ENCODE measurements at places on chromosomes 5 and 9.

DNA sequence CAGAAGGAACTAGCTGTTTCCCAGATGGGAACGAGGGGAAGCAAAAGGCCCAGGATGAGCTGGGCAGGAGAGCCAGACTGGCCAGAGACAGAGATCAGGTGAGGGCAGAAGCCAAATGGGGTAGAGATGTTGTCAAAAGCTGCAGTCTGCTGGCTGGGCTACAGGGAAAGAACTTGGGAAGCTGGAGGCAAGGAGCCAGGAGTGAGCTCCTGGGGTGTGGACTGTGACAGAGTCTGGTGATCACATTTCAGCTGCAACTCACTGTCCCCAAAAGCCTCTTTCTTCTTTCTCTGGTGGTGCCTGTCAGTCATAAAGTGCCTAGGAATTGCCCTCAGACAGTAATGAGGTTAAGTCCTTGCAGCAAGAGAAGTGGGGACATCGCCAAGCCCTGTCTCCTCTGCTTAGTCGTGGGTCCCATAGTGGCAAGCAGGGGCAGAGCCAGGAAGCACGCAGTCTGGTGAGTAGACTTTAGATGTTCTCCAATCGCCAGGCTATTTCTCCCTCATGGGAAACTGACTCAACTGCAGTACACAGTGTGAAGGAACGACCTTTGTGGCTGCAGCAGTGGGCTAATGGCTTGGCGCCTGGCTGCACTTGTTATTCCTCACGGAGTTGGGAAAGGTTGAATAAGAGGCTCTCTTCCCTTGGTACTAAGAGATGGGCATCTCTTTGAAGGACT is 2.5 kb upstream of the FSD1L start:
- no peak for DNase-seq

- no peak for DNase-seq
These were observed 141.4 kb downstream of the PRR16 start for GRCh38 chr5:120605325-120606079.

DNA sequence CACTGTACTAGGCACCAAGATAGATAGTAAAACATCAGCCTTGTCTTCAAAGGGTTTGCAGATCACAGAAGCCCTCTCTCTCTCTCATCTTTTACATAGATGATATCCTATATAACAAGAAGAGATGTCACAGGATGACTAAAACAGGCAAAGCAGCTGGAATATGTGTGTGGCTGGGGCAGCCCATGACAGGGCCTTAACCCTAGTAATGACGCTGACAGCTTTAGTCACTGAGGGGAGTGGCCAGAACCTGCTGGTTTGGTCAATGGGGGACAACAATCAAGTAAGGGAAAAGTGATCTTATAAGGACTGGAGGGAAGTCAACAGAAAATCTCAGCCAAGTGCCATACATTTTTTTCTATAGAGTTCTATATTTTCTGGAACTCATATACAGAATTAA is 41.9 kb upstream of the RIC1 start:
- DNase-seq, result no peak

DNA sequence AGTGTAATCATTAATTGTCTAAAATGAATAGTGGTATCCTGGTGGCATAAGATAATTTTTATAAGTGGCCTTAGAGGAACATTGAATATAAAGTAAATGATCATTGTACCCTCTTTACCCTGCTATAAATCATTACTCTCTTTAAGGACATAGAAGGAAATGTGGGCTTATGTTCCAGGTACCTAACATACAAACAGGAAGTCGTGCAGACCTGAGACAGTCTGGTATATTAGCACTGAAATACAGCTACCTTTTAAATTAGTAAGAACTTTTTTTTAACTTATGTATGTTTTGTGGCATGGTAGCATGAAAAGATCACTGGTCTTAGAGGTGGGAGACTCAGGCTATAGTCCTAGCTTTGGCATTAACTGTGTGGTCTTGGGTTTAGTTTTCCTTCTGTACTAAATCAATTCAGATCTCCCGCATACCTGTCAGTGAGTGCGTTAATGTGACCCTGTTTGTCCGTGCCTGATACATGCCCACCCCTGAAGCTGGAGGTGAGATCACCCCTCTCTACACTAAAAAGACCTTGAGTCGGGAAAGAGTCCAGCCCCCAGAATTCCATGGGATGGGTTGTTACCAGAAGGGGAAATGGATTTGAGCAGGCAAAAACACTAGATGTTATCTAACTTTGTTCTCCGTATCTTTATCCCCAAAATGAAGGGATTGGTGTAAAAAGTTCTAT is 59.4 kb upstream of the ERBIN start:
- no peak for DNase-seq

GRCh38 chr9:133333566-133333965 is 2.4 kb downstream of the SURF6 start:
- no peak for DNase-seq

DNA sequence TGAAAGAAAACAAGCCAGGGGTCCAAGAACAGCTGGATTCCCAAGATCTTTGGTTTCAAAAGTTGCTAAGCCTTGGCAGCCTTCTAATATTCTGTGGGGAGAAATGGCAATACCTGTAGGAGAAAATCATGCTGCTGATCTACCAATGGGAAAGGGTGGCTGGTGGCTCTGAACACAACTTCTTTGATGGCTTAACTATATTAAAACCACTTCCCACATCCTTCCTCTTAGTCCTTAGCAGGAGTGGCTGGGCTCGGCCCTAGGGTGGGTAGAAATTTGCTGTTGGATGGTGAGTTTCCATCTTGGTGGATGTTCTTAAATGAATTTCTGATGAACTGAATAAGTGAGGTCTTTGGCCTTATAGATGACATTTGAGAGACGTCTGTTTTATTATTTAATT is 19.5 kb upstream of the FBXL7 start:
- DNase-seq, result no peak

- DNase-seq, result no peak
These were observed 38.0 kb upstream of the ADAM19 start for GRCh38 chr5:157613385-157614245.

- no peak for DNase-seq
These were observed 29.3 kb downstream of the CATSPER3 start for GRCh38 chr5:134997015-134997414.

DNA sequence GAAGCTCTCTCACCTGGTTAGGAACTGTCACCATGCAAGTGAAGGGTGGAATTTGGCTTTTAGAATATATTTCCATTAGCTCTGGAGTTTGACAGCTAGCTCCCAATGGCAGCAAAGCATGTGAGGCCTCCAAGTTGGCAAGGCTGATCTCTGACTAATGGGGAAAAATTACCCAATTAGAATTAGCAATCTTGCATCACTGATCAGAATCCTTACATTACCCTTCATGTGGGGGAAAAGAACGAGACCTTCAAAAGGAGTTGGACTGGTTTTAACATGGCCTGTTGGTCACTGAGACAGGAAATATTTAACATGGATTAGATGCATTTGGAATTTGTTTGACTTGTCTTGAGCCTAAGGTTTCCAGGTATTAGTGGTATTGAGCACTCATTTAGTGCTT is 192.3 kb upstream of the GDNF start:
- no peak for DNase-seq

DNA sequence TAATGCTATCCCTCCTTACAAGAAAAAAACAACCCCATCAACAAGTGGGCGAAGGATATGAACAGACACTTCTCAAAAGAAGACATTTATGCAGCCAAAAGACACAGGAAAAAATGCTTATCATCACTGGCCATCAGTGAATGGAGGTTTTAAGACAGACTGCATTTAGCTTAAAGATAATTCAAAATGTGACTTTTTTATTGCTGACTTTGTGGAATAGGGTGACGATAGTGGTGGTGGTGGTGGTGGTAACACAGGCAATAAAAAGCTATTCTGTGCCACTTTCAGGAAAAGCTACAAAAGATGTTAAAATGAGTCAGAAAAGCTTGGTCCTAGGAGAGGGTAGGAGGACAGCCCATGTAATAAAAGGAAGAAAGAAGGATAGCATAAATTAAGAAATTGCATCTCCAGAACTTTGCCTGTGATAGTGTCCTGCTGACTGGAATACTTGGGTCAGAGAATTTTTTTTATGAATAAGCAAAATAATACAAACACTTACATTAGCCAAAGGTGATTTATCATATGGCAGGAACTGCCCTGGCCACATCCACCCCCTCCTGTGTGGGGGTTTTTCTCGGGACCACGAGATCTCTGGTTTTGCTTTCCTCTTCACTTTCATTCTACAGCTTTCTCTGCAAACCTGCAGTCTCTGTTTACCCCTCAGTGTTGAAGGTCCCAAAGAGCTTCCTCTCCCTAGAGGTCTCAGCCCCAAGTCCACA is 186.7 kb downstream of the DRD1 start:
- DNase-seq, result no peak

DNA sequence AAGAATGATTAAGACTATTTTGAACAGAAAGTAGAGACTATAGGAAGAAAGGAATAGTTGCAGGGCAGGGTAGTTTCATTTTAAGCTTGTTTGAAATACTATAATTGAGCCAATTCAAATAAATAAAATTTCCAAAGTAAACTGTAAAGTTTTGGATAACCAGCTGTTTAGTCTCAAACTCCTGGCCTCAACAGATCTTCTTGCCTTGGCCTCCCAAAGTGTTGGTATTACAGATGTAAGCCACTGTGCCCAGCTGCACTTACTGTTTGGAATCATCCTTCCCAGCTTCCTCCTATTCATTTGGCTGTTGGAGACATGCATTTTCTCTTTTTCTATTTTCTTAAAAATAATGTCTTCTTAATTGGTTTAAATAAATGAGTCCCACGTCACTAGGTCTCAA is 231.0 kb downstream of the NNT start:
- no peak for DNase-seq

- no peak for DNase-seq
These were observed 99.2 kb upstream of the PITX1 start for GRCh38 chr5:135133181-135133580.

DNA sequence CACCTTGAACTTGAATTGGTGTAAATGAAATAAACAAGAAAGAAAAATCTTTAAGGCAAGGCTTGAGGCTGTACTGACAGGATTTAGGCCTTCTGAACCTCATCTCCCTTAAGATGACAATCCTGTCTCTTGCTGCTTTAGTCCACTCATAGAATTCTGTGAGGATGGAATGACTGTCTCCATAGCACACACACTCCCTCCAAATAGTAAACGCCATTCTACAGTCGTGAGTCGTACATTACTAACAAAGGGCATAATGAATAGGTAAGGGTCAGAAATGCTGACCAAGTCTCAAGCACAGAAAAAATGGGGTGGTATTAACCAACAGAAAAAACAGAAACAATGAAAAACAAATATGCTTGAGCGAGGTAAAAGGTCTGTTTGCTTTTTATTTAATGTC is 71.8 kb upstream of the SIMC1 start:
- DNase-seq, result no peak

DNA sequence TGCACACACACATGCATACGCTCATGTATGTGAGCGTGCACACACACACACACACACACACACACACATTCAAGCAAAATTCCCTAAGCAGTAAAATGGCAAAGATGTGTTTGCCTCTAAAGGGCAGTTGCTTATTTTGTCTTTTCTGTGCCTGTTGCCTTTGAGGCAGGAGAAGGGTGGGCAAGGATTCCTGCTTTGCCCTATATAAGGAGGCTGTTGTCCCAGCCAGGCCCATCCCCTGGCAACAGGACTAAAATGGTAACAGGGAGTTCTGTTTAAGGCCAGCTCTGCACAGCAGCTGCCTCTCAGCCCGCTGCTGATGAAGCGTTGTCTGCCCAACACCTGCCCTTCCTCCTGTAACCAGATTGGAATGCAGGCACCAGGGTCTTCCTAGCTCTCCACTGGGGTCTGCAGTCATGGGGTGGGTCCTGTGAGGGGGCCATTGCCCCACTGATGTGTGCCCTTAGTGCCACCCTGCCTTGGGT is 64.4 kb downstream of the PPARGC1B start:
- DNase-seq, result no peak

- DNase-seq, result peak; percentile 81
These were observed at the start of gene ROPN1L for GRCh38 chr5:10441083-10441991. ROPN1L (plus strand) TSS chr5:10441879; CDS start chr5:10442168, 289 bp downstream.

DNA sequence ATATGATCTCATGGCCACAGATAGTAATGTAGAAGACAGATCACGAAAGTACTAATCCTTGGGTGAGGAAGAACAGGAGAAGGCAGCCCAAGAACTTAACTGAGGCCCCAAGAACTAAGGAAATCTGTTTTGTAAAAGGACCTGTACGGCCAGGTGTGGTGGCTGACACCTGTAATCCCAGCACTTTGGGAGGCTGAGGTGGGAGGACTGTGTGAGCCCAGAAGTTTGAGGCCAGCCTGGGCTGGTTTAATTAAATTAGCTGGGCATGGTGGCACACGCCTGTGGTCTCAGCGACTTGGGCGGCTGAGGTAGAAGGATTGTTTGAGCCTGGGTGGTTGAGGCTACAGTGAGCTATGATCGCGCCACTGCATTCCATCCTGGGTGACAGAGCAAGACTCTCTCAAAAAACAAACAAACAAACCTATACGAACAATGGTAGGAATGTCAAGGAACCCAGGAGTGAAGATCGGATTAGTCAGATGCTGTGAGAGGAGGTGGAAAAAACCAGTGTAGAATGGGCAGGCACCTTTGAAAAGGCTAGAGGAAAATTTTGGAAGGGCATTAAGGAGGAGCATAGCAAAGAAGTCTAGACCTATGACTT is 283.8 kb upstream of the DMRT1 start:
- no peak for DNase-seq

DNA sequence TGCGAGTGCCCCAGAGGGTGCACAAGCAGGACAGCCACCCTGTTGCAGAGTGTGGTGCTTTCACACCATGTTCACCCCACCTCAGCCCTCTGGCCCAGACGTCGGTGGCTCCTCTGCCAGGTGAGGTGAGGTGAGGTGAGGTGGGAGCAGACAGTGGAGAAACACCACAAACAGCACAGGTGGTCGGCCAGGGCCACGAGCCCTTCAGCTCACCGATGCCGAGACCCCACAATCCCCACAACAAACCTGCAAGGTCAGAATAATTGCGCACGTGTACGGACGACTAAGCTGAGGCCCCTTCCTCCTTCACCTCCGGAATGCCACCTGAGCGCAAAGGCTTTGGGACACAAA is 10.5 kb downstream of the BRD3 start:
- DNase-seq, result no peak

DNA sequence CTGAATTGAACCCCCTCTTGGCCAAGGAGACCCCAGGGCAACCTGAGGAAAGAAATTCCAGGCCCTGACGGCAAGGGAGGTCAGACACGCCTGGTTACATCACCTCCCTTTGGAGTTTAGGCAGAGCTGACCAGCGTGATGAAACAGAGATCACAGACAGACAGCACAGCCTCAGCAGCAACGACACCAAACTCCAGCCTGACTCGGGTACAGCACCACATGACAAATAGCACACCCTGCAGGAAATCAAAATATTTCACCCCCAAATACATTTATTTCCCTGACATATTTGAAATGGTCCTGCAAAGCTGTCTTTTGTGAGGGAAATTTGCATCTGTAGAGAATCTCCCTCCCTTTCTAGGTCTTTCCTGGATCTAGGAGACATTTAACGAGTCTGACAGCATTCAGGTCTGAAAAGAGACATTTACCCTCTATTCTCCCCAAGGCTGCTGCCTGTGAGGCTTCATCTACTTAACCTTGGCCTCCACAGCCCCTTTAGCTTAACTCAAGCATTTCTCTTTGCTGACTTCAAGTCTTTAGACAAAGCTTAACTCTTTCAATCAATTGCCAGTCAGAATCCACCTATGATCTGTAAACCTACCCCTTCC is 2.6 kb downstream of the QSOX2 start:
- no peak for DNase-seq

GRCh38 chr5:14171621-14172020 is 28.5 kb downstream of the TRIO start:
- DNase-seq, result no peak

GRCh38 chr5:65776441-65777141 is 54.6 kb downstream of the NLN start:
- no peak for DNase-seq

GRCh38 chr5:11072568-11072967 is 311.5 kb upstream of the DAP start:
- DNase-seq, result no peak

Data from C1 segment of cervical spinal cord (tissue), 14 donors.